ENCODE measurements at places on chromosomes 5 and 9.

DNA sequence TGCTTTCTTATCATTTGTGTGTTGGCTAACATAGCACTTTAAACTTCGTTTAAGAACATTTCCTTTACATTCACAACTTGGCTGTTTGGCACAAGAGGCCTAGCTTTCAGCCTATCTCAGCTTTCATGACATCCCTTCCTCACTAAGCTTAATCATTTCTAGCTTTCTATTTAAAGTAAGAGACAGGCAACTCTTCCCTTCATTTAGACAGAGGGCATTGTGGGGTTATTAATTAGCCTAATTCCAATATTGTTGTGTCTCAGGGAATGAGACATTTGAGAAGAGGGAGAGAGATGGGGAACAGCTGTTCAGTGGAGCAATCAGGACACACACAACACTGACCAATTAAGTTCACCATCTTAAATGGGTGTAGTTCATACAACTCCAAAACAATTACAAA is 51.0 kb upstream of the OR2K2 start:
- no peak for DNase-seq

GRCh38 chr5:94260096-94260495 is 358.3 kb downstream of the KIAA0825 start:
- no peak for DNase-seq

DNA sequence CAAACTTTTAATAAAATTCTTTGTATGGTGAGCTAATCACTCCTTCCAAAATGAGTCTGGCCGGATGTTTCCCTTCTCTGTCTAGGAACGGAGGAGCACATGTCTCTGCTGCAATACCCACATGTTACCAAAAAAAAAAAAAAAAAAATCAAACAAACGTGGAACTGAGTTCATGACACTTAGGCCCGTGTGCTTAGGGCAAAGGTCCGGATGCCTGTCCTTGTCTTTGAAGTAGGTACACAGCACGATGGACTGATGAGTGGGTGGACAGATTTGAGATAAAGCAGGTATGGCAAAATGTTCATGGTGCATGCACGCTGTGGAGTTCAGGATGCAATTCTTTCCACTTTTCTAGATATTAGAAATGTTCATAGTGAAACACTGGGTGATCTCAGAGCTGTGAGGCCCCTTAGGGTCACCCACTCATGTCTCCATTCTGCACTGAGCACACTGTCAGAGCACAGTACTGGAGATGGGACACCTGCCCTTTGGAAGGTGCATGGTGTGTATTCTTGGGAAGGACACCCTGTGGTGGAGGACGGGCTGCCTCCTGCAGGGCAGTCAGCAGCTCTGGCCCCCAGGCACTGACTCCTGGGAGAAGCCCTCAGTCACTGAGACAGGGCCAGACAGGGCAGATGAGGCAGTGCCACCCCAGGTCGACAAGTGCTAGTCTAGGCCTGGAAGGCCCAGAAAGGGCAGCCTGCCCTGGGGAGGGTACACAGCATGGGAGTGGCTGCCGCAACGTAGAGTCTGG is 43.6 kb downstream of the GADD45G start:
- no peak for DNase-seq

DNA sequence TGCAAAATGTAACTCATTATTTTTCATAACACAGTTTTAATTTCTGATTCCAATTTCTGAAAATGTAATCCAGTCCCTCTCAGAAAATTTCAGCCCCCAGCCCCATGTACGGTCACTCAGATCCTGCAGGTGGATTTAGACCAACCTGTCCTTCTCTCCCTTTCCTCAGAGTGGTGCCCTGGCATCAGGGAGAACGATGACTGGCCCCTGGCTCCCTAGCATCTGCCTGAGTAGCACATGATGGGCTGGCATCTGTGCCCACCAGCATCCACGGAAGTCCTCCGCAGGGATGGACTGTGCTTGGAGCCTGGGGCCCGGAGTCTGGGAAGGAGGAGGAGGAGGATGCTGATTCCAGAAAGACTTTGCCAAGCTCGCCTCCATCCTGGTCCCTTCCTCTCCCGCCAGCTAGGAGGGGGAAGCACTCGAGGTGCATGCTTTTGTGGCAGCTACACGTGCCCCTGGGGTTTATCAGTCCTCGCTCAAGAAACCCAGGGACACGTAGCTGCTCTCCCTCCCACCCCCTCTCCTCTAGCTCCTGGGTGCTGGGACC is 54.4 kb upstream of the RUFY1 start:
- DNase-seq = no peak

DNA sequence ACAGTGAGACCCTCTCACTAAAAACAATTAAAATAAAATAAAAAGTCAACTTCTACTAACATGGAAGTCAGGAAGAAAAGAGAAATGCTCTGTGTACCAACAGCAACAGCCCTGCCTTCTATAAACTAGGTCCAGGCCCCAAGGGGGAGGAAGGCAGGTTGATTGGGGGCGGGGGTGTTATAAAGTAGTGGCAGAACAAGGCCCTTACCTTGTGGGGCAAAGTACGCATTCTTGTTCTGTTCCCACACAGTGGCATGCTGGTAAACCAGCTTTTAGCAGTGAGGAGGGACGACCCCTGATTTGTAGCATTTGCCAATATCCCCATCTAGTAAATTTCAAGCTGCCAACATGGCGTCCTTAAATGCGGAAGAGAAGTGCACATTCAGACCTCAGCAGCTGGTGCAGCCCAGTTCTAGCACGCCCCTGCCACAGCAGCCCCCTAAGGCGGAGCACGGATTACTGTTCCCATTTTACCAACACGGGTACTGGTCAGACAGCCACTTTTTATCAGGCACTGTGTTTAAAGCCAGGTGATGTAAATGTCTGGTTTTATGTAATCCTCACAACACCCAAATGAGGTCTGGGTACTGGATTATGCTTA is 69.5 kb downstream of the GTF3C4 start:
- no peak for DNase-seq

GRCh38 chr5:176353533-176353932 is 8.0 kb downstream of the KIAA1191 start:
- DNase-seq = no peak

DNA sequence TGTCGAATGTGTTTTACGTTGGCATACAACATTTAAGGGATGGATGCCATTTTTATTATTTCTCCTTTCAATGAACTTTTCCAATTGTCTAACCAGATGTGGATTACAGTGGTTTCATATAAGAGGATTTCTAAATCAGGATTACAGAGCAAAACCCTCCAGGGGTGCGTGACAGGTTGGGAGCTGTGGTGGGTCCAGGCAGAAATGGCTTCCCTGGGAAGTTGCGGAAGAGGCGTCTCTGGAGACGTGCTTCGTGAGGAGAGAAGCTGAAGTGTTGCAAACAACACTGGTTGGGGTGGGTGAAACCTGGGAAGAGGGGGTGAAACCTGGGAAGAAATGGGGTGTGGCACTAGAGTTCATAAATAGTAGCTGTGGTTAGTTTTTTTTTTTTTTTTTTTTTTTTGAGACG is 4.5 kb upstream of the RPL26L1 start:
- DNase-seq = no peak

- DNase-seq = no peak
Measured at GRCh38 chr5:14716755-14717752, 52.5 kb downstream of the OTULIN start.

DNA sequence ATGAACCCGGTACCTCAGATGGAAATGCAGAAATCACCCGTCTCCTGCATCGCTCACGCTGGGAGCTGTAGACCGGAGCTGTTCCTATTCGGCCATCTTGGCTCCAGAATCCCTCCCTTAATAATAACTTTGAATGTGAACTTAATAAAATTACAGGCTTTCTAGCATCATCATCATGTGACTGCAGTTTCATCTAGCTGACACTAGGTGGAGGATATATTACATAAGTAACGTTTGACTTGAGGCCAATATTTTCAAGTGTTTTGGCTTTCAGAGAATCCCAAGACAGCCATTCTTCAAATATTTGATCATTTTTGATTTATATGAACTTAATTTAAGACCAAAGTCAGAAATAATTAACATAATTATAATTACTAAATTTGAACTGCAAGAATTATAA is 474.9 kb upstream of the CDH10 start:
- no peak for DNase-seq

DNA sequence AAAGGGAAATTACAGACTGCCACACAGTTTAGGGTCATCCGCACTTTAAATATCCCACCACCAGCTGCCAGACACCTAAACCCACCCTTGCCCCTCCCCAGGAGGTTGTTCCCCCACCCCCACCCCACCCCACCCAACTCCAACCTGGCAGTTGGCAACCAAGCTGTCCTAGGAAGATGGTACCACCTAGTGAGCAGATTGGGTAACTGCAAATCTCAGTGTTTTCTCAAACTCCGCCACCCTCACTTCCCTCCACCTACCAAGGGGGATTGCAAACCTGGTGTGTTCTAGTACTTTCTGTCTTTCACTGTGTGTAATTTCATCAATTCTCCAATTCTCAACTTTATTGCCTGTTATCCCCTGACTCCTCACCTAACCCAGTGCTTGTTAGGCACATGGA is 323.8 kb upstream of the IRX2 start:
- DNase-seq = no peak

GRCh38 chr5:6246820-6247437 is 131.4 kb downstream of the MED10 start:
- no peak for DNase-seq

DNA sequence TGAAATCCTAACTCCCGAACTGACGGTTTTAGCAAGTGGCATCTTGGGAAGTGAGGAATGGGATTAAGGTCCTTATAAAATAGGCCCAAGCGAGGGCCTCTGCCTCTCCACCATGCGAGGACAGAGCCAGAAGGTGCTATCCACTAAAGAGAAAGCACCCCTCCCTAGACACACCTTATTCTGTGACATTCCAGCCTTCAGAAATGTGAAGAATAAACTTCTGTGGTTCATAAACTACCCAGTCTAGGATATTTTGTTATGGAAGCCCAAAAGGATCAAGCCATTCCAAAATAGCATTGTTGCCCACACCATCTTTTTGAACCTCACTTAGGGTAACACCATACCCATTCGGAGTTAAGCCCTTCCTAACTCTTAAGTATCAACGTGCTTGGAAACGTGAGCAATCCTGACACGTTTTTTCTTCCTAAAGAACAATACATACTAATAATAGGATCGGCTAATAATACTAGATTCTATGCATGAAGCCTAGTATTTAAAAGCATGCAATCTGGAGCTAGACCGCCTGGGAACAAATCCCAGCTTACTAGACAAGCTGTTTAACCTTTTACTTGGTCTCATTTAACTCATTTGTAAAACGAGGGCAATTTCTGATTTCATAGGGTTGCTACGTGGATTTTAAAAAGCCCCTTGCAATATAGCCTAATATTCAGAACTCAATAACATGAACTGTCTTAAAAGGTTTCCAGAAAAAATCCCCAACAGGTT is 1.1 kb upstream of the SMC2 start:
- DNase-seq = no peak

GRCh38 chr9:125430161-125431011 is 168.8 kb downstream of the GAPVD1 start:
- no peak for DNase-seq

DNA sequence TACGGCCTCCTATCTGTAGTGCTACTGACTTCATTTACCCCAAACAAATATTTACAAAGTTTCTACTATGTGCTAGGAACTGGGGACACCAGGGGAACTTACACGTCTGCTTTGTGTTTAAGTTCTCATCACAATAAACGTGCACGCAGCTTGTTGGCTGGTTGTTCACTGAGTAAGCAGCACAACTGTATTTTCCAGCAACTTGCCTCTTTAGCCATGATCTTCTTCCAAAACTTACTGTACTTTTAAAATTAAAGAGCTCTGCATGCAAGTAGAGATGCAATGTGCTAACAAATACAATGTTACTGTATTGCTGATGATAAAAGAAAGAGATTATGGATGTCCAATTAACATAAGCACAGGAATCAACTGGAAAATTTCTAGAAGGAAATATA is 62.8 kb downstream of the RAPGEF1 start:
- DNase-seq = no peak

- no peak for DNase-seq
Measured at GRCh38 chr9:13377171-13377925, 97.9 kb upstream of the MPDZ start.

DNA sequence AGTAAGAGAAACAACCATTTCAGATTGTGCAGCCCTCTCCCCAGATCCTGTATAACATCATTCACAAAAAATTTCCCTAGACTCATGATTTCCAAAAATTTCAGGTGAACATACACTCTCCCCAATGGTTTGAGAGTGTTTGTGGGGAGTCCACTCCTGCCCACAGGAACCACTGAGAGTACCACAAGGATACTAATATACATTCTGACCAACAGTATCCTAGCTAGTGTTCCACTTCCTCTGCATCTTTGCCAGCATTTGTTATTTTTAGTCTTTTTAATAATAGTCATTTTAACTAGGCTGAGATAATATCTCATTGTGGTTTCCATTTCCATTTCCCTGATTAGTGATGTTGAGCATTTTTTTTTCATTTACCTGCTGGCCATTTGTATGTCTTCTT is 155.4 kb downstream of the DTWD2 start:
- no peak for DNase-seq

DNA sequence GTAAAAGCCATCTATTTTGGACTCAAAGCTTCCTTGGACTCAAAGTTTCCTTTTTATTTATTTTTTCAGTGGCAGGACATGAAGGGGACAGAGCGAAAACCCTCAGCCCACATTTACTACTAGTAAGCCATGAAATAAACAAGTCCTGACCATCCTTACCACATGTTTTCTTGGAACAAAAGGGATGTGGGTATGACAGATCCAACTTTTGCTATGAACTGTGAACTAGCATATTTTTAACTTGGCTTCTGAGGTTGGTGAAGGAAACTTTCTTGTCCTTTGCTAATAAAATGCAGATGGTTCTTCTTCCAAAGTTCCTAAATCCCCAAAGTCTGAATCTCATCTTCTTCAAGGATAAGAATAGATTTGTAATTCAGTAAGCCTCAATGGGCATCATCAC is 122.7 kb upstream of the TNC start:
- DNase-seq = no peak

DNA sequence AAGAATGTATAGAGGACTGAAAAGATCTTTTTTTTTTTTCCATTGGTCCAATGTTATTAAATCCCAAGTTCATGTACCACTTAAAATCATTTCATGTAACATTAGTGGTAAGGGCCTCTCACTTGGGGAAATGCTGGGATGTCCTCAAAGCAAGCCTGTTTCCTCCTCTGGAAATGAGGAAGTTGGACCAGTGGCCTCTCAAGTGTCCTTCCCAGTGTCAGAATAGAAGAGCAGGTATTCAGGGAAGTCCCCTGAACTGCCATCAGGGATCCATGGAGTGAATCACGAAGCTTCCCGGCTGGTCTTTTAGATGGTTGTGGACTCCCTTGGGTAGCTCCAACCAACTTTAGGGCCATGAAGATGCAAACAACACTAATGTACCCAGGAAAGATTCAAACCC is 55.2 kb upstream of the AFAP1L1 start:
- DNase-seq = no peak

DNA sequence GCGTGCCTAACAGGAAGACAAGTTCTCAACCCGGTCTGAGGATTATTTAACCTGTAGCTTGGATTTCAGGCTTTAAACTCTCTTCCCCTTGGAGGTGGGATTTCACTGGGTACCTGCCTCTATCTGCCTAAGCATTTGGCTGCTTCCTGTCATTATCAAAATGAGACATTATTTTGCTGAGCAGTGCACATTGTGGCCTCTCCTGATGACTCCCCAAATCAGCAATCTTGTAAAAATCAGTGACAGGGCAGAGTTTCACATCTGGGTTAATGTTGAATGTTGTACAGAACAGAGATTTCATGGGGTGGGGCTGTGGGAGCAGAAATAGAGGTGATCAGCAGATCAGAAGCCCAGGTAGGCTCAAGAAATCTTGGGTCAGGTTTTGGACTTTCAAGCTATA is 605.9 kb downstream of the ELAVL2 start:
- DNase-seq = no peak

- no peak for DNase-seq
Measured at GRCh38 chr5:69138766-69139165, 28.2 kb upstream of the CCNB1 start.
